ENCODE measurements at places on chromosomes 2 and 18. TPM values are rescaled to one million over a fixed set of nuclear protein-coding genes. Genes with fewer than 3 reads are reported as not detected.

DNA sequence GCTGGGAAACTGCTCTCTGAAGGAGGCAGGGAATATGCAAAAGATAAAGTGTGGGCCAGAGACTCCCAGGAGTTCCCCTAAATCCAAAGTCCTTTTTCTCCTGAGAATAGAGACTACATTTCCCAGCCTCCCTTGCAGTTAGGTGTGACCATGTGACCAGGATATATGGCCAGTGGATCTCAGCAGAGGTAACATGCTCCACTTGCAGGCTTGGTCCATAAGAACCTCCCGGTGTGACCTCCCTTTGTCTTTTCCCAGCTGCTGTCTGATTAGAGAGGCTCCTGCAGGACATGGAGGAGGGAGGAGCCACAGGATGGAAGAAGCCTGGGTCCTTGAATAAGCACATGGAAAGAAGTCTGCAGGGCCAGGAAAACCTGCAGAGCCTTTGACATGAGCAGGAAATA lies 76.2 kb downstream of the TGFA start:
- H3K4me1 ChIP-seq: peaks cover 29% of the 10 kb centered on the region
- H3K4me3 ChIP-seq: no peak overlapping the region
- H3K27me3 ChIP-seq: no peaks in the 10 kb centered on the region
- no peaks in the 10 kb centered on the region for H3K36me3 ChIP-seq
- DNase-seq: no peak
- H3K27ac ChIP-seq: no peak overlapping the region

PTPRN gene
- not detected for total RNA-seq

DNA sequence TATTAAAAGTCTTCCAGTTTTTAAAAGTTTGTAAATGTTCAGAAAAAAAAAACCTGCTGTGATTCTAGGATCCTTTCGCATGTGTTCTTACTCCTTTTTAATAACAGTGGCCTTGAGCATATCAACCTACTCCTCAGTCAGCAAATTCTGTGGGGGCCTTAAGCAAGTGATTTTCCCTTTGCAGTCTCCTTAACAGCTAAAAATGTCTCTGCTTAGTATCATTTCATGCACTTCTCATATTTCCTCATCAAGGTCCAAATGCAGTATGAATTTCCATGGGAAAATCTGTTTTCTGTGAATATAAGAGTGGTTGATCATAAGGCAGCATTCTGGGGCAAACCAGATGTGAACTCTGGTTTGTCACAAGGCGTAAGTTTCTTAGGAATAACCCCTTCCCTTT lies 2175.1 kb upstream of the PIK3C3 start:
- no peaks in the 10 kb centered on the region for H3K36me3 ChIP-seq
- no peak overlapping the region for H3K27ac ChIP-seq
- H3K4me3 ChIP-seq: no peak overlapping the region
- H3K4me1 ChIP-seq: no peaks in the 10 kb centered on the region
- no peaks in the 10 kb centered on the region for H3K27me3 ChIP-seq
- no peak for DNase-seq

- H3K27me3 ChIP-seq: no peaks in the 10 kb centered on the region
- H3K27ac ChIP-seq: no peak overlapping the region
- no peak overlapping the region for H3K4me3 ChIP-seq
- no peak for DNase-seq
- H3K4me1 ChIP-seq: no peaks in the 10 kb centered on the region
- no peaks in the 10 kb centered on the region for H3K36me3 ChIP-seq
Measured at GRCh38 chr18:8468921-8469335, 140.3 kb upstream of the RAB12 start.

PROC gene
- total RNA-seq: not detected

WDSUB1 gene
- 7.5 TPM for total RNA-seq

DNA sequence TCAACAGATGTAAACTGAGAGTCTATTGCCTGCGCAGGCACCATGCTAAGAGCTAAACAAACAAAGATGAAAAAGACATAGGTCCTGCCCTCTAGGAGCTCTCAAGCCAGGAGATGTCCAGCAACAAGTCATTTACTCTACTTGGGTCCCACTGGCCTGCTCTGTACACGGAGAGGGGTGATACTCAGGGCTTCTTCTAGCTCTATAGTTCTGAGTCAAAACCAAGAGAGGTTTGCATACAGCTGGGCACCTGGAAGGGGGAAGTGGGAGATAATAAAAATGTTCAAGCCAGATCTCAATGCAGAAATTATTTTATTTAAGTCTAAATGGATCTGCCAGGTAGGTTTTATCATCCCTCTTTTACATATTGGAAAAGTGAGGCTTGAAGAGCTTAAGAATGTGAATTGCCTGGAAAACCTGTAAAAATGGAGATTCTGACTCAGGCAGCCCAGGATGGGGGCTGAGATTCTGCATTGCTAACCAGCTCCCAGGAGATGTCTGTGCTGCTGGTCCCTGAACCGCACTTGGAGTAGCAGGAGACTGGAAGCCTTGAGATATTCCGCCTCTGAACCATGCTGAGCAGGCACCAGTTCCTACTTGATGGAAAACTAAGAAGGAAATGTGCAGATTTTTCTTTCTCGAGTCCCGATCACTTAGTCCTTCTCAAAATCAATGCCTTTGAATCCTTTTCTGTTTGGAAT lies 201.1 kb downstream of the PRKCE start:
- no peak for DNase-seq
- H3K36me3 ChIP-seq: no peaks in the 10 kb centered on the region

DNA sequence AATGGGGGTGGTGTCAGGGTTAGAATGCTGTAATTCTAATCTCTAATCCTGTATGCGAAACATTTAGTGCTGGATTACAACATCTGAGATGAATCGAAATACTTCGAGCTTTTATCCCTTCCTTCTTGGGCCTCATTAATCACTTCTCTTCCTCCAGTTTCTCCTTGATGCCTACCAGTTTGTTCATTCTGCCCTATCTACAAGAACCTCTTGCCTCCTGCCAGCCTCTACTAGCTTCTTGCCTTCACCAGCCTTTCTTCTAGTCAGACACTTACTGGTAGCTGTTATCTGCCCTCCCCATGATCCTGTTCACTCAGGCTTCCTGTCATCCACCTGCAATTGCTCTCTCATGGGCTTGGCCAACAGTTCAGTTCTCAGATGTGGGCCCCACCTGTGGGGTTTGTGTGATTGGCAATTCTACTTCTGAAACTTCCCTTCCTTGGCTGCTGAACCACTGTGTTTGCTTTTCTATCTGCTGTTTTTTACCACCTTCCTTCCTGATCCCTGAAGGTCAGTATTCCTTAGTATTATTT lies 15.4 kb upstream of the FARP2 start:
- peak; percentile 14 for DNase-seq
- H3K4me3 ChIP-seq: no peak overlapping the region
- no peak overlapping the region for H3K27ac ChIP-seq
- H3K27me3 ChIP-seq: no peaks in the 10 kb centered on the region

CAVIN2 gene
- not detected for total RNA-seq

ANKRD30BL gene
- not detected for total RNA-seq

CD8B gene
- total RNA-seq: 1.1 TPM

- H3K27me3 ChIP-seq: no peaks in the 10 kb centered on the region
- no peak overlapping the region for H3K27ac ChIP-seq
- DNase-seq: no peak
- no peaks in the 10 kb centered on the region for H3K4me1 ChIP-seq
- no peaks in the 10 kb centered on the region for H3K36me3 ChIP-seq
Measured at GRCh38 chr18:73992242-73993022, 155.2 kb downstream of the FBXO15 start.

- no peaks in the 10 kb centered on the region for H3K36me3 ChIP-seq
- no peak overlapping the region for H3K27ac ChIP-seq
- no peaks in the 10 kb centered on the region for H3K27me3 ChIP-seq
- H3K4me1 ChIP-seq: peaks cover 10% of the 10 kb centered on the region
Measured at GRCh38 chr2:102103992-102104871, 38.3 kb upstream of the IL1R1 start.

- no peak for DNase-seq
- no peak overlapping the region for H3K4me3 ChIP-seq
- H3K36me3 ChIP-seq: no peaks in the 10 kb centered on the region
- no peak overlapping the region for H3K27ac ChIP-seq
Measured at GRCh38 chr2:238517209-238517608, 90.5 kb downstream of the ASB1 start.

DNA sequence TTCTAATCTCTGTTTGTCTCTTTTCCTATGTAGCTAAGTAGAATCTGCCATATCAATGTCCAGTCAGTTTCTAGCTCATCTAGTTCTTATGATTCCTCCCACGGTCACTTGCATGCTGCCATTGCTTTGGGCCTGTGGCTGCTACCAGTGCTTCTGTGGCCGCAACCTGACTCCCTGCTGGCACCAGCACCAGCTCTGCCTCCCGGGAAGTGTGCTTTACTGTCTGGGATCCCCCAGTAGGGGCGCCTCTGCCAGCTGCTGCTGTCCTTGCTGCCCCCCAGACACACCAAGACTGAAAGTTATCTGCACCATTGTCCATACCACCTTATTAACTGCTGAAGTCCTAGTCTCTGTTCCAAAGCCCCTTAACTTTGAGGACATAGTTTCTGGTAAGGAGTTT lies 56.3 kb downstream of the RAPGEF4 start:
- no peaks in the 10 kb centered on the region for H3K27me3 ChIP-seq
- H3K27ac ChIP-seq: no peak overlapping the region
- no peak for DNase-seq
- H3K36me3 ChIP-seq: no peaks in the 10 kb centered on the region

TMEM200C gene
- total RNA-seq: not detected

UGT1A8 gene
- not detected for total RNA-seq

TEX44 gene
- total RNA-seq: not detected

HNRNPLL gene
- total RNA-seq: 105 TPM

CNDP1 gene
- total RNA-seq: not detected

DNA sequence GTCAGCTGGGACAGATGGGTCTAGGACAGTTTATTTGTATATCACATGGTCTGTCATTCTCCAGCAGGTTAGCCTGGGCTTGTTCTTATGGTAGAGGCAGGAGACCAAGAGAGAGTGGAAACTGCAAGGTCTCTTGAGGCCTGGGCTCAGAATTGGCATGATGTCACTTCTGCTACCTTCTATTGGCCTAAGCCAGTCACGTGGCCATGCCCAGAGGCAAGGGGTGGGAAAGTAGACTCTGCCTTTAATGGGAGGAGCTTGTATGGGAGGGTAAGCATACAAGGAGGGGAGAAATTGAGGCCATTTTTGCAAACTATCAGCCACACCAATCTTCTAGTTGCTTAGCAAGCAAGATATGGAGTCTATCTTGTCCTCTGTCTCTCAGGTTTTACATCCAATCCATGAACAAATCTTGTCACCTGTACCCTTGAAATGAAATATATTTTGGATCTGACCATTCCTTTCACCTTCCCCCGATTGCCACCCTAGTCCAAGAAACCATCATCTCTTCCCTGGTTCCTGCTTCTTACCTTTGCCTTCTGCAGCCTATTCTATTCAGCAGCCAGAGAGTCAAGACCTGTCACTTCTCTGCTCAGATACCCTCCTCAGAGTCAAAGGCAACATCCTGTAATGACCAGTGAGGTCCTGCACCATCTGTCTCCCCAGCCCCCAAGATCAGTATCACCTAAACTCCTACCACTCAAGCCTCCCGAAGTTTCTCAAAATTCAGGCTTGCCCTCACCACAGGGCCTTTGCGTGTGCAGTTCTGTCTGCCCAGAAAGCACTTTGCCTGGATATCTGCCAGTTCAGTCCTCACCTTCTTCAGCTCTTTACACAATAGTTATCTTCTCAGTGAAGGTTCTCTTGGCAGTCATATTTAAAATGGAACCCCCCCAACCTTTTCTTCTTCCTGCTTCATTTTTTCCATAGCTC lies 240.0 kb downstream of the LOXHD1 start:
- no peak overlapping the region for H3K27ac ChIP-seq
- H3K36me3 ChIP-seq: no peaks in the 10 kb centered on the region
- no peaks in the 10 kb centered on the region for H3K4me1 ChIP-seq
- no peak for DNase-seq

All from CD4-positive, alpha-beta memory T cell (primary cell).